Fibroblast of villous mesenchyme (primary cell): ENCODE measurements at places on chromosomes 12 and 14. TPM values are rescaled to one million over a fixed set of nuclear protein-coding genes. Genes with fewer than 3 reads are reported as not detected.

The WNT1 gene
- not detected in 2 replicates for total RNA-seq

The ANKS1B gene
- 0.64 and 0.86 TPM in 2 replicates for total RNA-seq

The KCNMB4 gene
- total RNA-seq, result 4.2 and 7.3 TPM in 2 replicates

The KLRC1 gene
- not detected in 2 replicates for total RNA-seq

The HPD gene
- not detected in 2 replicates for total RNA-seq

The TSPAN11 gene
- total RNA-seq, result 0.32 and 0.43 TPM in 2 replicates

The SLC15A4 gene
- total RNA-seq, result 39.0 and 49.2 TPM in 2 replicates

The KRT2 gene
- not detected in 2 replicates for total RNA-seq

The KCNH5 gene
- under 0.01 TPM in 2 replicates for total RNA-seq

The NGDN gene
- 41.9 and 44.8 TPM in 2 replicates for total RNA-seq

The MGAT4C gene
- not detected in 2 replicates for total RNA-seq

The CD163 gene
- total RNA-seq, result not detected in 2 replicates

The ETNK1 gene
- 26.7 and 70.8 TPM in 2 replicates for total RNA-seq

The TMEM52B gene
- total RNA-seq, result 3.5 and 17.7 TPM in 2 replicates

The ATL1 gene
- 2.6 and 6.9 TPM in 2 replicates for total RNA-seq

The GLIPR1L1 gene
- not detected in 2 replicates for total RNA-seq

The METAP2 gene
- 53.8 and 66.5 TPM in 2 replicates for total RNA-seq

The HOXC13 gene
- total RNA-seq, result 0.32 TPM in 1 of 2 replicates, not detected in the other

The OLR1 gene
- total RNA-seq, result 9.3 and 73.0 TPM in 2 replicates

The PXN gene
- total RNA-seq, result 63.0 and 67.3 TPM in 2 replicates

The TAS2R13 gene
- total RNA-seq, result 3.0 and 3.9 TPM in 2 replicates

The ZNF891 gene
- total RNA-seq, result 0.86 and 0.97 TPM in 2 replicates
